Left forelimb (tissue), 1 donor: ENCODE measurements at places on chromosomes 3 and 15.
A peak's percentile ranks its signal among the peaks of the same experiment; 100 is the strongest.

- DNase-seq: no peak
Observed at GRCh38 chr3:175227126-175227525, 368.0 kb downstream of the NAALADL2 start.

GRCh38 chr3:34073111-34073510 is 274.7 kb downstream of the PDCD6IP start:
- no peak for DNase-seq

GRCh38 chr15:81945014-81945615 is 100.7 kb downstream of the MEX3B start:
- DNase-seq: no peak

GRCh38 chr3:79521221-79521848 is 246.5 kb downstream of the ROBO1 start:
- DNase-seq: no peak

GRCh38 chr3:62281726-62282125 is 91.6 kb downstream of the FEZF2 start:
- no peak for DNase-seq

DNA sequence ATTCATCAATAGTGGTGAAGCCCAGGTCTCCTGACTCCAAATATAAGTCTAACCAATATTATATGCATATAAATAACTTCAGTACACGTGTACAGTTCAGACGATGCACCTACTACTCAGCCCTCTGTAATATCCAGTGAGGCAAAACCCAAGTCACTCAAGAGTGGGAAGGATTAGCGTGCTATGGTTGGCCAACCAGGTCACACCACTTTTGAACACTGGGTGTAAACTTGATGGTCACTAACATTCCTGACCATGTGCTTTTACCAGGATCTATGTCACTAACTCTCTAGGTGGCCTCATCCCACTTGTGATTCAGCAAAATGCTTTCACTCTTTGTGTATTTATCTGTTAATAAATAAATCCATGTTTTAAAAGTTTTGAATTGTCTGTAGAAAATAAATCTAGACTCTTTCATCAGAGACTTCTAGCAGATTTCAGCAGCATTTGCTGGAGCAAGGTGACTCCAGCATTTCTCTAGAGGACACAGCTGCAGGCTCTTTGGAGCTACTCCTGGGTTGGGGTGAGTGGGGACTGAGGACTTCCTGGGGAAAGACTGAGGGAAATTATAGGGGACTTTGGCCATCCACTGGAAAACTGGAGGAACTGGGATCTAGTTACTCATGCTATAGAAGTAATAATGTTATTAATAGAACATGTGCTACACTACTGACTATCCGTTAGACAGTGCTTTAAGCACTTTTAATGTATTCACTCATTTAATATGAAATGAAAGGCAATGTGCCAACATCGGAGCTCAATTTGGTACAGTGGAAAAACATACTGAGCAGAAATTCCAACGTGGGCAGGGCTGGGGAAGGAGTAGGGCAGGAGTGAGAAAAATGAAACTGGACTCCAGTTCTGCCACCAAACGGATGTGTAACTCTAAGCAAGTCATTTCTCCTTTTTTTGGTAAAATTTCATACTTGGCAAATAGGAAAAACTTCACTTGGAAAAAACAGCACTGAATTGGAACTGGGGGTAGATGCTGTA is 97.9 kb downstream of the RORA start:
- no peak for DNase-seq

DNA sequence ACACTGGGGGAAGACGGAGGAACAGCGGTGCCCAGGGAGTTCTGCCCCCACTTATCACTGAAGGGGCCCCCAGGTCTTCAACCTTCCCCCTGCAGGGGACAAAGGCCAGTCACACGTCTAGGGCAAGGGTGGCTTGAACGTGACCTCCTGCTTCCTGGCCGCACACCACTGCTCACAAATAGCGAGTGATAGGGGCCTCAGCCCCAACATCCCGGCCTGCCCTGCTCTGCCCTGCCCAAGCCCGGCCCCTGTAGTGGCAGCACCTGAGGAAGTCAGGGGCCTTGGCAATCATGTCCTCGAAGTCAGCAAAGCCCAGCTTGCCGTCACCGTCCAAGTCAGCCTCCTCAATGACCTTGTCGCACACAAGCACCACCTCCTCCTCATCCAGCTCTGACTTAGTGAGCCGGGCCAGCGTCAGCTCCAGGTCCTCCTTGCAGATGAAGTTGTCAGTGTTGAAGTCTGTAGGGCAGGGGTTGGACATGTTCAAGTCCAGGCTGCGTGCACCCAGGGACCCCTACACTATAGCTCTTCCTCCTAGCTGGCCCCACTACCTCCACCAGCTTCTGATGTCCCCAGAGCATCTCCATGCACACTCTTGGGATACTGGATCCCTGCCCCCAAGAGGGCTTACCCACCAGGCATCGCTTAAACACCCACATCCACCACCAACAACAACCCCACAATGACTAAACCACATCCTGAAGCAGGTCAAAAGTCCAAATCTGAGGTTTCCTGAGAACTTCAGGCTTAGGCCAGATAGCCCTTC is 13.3 kb downstream of the SH2D7 start:
- no peak for DNase-seq

DNA sequence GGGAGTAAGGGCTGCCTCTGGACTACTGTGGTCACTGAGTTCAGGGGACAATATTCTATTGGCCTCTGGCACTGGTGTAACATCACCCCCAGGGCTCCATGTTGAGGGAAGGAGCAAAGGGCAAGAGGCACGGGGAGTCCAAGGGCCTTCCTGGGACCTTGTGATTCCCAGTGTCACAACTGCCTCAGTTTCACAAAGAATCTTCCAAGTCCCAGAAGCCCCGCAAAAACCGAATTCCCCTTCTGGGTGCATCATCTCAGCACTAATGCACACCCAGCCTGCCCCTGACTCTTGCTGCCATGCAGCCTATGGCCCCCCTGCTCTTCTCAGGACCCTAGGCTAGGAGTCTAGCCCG is 5.5 kb downstream of the AMOTL2 start:
- DNase-seq: no peak

GRCh38 chr3:118476885-118477618 is 557.6 kb downstream of the IGSF11 start:
- no peak for DNase-seq

DNA sequence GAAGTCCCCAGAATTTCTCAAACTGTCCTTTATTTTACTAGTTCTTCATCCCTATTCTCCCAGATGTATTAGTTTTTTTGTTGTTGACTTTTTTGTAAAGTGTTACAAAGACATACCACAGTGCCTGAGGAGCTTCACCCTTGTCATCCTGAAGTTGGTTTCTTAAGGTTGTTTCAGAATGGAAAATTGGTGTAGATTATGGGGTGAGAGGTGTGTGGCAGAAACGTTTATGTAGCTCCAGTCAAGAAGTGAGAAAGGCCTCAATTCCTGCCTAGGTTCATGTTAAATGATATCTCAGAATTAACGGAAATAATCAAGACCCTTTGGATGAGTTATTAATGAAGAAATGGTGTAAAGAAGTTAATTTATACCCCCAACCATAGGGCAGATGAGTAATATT is 6.8 kb downstream of the EDEM1 start:
- DNase-seq: no peak

DNA sequence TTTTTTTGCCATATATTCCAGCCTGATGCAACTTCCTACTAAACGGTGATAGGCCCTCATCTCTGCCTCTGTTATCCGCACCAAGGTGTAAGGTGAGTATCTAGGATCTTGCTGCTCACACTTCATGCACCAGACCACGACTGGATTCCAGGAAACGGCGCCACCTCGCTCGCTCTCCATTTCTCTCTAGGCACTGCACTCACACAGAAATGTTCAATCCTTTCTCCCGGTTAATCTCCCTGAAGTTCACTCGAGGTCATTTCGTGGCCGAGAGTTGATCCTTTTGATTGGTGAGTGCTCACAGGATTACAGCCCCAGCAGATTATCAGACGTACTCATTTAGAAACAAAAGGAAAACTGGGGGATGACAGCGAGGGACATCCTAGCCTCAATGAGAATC is 28.1 kb downstream of the MCF2L2 start:
- no peak for DNase-seq

DNA sequence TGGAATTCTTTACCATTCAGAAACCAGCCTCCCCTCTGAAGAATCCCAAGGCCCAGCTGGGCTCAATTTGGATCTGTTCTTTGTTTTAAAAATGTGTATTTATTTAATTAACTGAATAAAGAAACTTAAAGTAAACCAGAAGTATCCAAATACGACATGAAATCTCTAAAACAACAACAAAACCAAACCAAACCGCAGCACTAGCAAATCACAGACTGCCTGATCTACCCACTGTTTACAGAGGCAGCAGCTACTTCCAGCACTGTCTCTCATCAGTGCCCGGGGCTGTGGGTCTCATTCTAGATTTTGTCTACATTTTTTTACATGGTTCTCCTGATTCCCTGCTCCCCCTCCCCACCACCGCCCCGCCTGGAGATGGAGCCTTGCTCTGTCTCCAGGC is 2.3 kb downstream of the FLNB start:
- DNase-seq: no peak

DNA sequence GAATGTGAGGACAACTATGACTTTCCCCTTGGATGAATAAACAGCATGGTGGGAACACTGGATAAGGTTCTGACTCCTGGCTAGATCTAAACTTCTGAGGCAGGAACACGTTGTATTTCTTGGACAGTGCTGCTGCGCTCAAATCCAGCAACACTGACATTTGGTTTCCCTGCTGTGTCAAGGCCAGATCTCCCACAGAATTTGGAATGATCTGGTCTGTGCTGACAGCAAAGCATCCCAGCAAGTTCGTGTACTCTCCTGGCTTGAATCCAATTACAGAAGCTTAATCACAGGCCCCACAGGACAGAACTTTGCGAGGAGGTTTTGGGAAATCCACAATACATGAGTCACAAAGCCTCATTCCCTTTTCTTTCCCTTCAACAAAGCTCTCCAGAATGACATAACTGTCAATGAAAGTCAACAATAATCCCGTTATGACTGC is 92.5 kb downstream of the ADAMTS9 start:
- peak; percentile 76 for DNase-seq

DNA sequence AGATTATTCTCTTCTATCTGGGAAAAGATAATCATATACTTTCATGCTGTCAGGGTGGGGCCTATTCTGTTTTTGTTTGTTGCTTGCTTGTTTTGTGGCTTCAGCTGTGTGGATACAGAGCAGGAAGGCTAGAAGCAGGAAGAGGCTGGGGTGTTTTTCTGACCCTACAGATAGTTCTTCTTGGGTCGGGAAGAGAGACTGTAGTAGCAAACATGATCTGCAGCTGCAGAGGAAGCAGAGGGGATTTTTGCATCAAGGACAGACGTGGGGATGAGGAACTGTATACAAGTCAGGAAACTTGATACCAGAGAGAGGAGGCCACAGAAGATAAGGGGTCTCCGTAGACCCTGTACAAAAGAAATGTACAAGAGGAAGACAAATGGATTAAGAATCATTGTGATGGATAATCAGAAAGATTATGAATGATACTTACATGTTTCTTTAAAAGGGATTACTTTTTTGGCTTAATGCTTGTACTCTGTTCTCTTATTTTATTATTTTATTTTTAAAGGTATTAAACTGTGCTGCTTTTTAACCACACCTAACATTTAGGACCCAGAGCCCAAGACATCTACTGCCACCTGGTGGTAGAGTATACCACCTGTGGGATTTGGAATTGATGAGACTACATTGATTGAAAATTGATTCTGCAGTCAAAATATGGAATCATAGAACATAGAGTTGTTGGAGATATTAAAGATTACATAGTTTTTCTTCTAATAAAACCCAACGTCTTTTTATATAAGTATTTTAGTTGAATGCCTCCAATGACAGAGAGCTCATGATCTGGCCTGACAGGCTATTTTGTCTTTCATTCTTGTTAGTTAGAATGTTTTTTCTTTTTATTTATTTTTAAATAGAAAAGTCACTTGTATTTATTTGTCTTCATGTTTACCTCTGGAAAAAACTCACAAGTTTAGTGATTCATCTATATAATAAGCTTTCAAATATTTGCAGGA is 87.3 kb upstream of the ROPN1 start:
- no peak for DNase-seq

DNA sequence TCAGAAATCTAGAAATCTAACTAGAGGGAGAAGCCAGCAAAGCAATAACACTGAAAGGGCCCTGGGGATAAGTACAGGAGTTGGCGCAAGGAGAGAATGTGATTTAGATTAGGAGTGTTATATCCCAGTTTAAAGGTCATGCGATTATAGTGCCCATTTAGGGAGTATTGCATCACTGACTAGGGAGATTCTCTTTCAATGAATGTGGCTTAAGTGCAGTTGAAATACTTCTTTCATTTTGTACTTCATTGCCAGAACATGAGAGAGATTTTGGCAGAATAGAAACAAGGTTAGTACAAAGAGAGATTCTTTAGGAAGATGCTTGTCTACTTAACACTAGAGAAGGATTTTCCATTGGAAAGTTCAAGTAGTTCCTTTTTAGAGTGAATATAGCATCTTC is 13.9 kb downstream of the ROBO2 start:
- no peak for DNase-seq

DNA sequence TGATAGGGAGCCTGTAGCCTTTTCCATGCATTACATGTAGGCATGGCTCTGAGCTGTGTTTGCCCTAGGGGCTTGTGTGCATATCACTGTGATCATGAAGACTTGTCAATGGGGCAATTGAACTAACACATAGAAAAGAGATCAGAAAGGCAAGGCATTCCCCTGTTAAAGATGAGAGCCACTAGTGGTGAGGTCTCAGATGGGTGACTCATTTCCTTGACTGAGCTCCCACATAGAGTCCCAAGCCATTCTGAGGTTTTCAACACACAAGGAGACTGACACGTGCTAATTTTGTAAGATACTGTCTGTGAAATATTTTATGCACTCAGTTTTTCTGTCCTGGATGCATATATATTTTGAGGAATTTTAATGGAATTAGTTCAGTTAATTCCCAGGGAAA is 53.8 kb downstream of the SAMMSON start:
- DNase-seq: no peak

- DNase-seq: no peak
Observed at GRCh38 chr3:5411786-5412185, 224.3 kb downstream of the EDEM1 start.

GRCh38 chr3:45462522-45463265 is 74.3 kb downstream of the LARS2 start:
- no peak for DNase-seq

- no peak for DNase-seq
Observed at GRCh38 chr3:108453565-108453964, 56.8 kb downstream of the MYH15 start.

GRCh38 chr15:92810418-92811138 is 89.5 kb upstream of the CHD2 start:
- DNase-seq: no peak

DNA sequence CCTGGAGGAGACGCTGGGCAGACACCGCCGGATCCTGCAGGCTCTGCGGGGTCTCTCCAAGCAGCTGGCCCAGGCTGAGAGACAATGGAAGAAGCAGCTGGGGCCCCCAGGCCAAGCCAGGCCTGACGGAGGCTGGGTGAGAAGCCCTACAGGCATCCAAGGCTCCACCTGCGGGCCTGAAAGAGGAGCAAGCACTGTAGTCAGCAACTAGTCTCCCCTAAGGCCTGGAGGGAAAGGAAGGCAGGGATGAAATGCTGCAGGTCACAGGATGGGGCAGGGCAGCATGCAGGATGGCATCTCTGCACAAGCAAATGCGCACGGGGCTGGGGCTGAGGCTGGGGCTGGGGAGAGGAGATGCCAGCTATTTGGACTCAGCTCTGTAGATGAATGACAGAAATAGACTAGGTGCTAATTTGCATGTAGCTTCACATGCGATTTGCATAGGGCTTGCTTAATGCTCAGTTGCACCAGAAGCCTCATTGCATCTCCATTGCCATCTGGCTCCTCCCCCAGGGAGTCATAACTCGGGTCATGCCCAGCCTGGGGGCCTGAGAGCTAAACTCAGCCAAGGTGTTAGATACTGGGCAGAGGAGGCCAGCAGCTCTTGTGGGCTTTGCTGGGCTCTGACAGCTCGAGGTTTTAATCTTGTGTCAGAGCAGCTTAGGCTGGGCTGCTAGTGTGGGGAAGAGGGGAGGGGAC is 5.2 kb upstream of the CPLX3 start:
- no peak for DNase-seq
